Endodermal cell (in vitro differentiated cells): ENCODE measurements at places on chromosomes 11 and 22. TPM values are rescaled to one million over a fixed set of nuclear protein-coding genes. Genes with fewer than 3 reads are reported as not detected.

The ZNF195 gene
- 24.2 to 48.8 TPM (median 47.2 TPM) in 3 replicates for total RNA-seq

DNA sequence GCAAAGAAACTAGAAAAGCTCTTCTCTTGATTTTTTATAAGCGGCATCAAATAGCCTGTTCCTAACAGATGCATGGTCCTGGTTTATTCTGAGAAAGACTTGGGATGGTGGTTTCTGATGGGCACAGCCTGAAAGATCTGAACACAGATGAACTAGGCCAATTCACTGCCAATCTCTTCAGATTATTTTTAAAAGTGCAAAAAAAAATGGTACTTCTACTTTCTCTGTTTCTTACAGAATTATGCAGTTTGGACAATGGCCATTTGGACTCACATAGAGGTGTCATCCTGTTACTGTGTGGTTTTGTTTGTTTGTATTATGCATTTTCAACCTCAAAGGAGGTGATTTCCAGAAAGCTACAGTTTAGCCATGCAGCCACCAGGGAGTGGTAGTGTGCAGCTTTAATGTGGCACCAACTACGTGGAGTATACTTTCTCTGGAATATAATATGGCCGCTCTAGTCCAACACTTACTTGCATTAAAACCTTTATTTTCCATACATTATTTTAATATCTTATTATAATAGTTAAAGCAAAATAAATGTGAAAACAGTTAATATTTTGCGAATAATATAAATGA lies 469.8 kb upstream of the KIRREL3 start:
- DNase-seq: peak; percentile 55

The CDC42BPG gene
- total RNA-seq: 12.3 and 12.6 TPM in 2 replicates

The PLAAT4 gene
- 0.66 TPM in 1 of 2 replicates, not detected in the other for total RNA-seq

DNA sequence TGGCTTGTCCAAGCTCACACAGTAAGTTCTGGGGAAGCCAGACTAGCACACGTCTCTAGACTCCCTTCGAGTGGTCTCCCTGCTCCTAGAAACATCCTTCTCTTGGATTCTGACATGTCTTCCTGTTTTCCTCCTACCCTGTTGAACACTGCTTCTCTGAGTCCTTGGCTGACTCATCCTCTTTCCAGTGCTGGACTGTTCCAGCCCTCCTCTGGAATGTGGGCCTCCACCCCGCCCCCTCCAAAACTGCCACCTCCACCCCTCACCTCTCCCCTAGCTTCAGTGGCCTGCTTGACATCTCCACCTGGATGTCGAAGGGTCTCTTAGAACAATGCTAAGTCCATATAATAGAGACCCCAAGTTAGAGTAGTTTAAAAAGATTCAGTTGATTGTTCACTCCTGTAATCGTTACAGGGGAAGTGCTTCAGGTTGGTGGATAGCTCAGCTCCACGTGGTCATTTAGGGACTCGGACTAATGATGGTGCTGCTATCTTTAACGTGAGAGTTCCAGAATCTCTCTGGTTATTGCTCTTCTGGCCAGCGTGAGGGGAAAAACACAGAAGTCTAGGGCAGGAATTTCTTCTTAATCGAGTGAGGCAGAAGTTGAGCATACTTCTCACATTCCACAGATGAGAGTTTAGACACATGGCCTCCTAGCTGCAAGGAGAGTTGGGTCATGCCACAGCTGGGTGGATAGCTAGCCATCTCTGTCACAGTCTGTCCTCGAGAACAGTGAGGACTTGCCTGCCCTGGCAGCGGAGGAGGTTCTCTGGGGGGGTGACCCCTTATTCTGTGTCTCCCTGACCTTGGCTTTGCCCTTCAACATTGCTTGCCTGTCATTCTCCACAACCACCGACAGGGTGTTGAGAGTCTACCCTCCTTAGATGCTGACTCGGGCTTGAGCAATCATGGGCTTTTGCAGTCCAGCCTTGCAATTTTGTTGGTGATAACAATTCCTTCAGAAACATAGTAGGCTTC lies 4.7 kb upstream of the C11orf96 start:
- no peak for DNase-seq

DNA sequence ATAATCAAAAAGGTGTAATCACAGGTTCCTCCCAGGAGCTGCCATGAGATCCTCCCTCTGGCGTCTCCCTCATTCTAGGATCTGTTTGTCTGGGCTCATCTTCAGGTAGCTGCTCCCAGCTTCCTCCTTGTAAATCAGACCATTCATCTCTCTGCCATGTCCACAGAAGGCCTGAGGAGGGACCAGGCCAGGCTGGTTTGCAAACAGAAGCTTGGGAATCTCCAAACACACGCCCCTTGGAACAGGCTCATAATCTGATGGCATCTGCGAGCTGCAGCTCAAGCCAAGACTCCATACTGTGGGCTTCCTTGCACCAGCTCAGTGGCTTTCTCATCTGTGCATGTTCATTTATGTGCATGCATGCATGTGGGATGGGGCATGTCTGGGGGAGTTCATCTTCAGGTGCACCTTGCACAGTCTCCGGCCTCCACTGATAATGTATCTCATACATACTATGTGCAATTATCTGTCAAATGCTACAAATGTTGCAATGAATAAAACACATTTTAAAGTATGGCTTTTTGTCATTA lies 134.9 kb downstream of the NXPE2 start:
- peak; percentile 43 for DNase-seq

DNA sequence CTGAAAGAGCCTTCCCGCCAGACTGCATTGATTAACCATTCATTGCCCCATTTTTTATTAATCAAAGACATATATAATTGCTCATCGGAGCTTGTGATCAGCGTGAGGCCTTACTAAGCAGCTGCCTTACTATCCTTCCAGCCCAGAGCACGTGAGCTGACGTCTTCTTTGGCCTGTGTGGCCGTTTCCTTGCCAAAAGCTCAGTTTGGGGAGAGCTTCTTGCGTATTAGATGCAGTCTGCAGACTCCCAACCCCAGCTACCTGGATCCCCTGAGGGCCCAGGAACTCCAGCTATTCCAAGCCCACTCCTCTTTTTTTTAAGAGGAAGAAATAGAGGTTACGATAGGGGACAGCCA lies 784 bp upstream of the SLC43A3 start:
- no peak for DNase-seq
